Activated T-helper 2 cell treated with anti-CD3 and anti-CD28 coated beads, Interferon-gamma antibody, Interleukin-2, Interleukin-4, amounts not matched to agents 10 μg/mL and 5 μg/mL and 100 μg/mL, durations not matched to agents 14 hours and 24 hours and 36 hours (primary cell): ENCODE measurements at places on chromosomes 6 and 20. TPM values are rescaled to one million over a fixed set of nuclear protein-coding genes. Genes with fewer than 3 reads are reported as not detected.
A peak's percentile ranks its signal among the peaks of the same experiment; 100 is the strongest.

The TGM3 gene
- total RNA-seq: not detected in 2 replicates

The SCP2D1 gene
- not detected in 2 replicates for total RNA-seq

The IL20RA gene
- total RNA-seq: not detected in 2 replicates

The HLA-DQA1 gene
- 5.0 and 6.3 TPM in 2 replicates for total RNA-seq

The SLC32A1 gene
- total RNA-seq: not detected in 2 replicates

The TGM2 gene
- total RNA-seq: not detected in 2 replicates

DNA sequence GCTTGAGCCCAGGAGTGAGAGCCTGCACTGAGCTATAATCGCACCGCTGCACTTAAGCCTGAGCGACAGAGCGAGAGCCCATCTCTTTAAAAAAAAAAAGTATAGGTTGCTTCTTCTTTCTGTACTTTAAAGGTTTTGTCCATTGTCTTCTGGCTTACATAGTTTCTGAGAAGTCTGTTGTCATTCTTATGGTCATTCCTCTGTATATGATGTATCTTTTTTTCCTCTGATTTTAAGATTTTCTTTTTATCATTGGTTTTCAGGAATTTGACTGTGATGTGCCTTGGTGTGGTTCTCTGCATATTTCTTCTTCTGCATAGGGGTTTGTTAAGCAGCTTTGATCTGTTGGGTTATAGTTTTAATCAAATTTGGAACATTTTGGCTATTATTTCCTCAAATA, 29.1 kb downstream of the QRSL1 start:
- H3K4me3 ChIP-seq: no peak overlapping the region
- peaks cover 8% of the 10 kb centered on the region for H3K4me1 ChIP-seq
- H3K27me3 ChIP-seq: no peaks in the 10 kb centered on the region
- no peak overlapping the region for H3K27ac ChIP-seq
- H3K36me3 ChIP-seq: peaks cover 88% of the 10 kb centered on the region
- DNase-seq: no peak

DNA sequence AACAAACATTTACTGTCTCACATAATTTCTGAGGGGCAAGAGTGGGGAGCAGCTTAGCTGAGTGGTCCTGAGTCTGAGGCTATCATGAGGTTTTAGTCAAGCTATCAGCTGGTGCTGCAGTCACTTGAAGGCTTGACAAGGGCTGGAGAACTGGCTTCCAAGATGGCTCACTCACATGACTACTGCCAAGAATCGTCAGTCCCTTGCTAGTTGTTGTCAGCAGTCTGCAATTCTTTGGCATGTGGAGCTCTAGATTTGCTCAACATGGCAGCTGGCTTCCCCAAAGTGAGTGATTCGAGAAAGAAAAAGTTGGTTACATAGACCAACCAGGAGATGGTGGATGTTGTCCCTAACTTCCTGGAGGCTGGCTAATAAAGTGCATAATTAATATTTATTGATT, 2.8 kb upstream of the LRRC1 start:
- H3K36me3 ChIP-seq: no peaks in the 10 kb centered on the region
- H3K4me1 ChIP-seq: peaks cover 22% of the 10 kb centered on the region
- H3K4me3 ChIP-seq: no peak overlapping the region
- no peak for DNase-seq
- H3K27me3 ChIP-seq: peaks cover 48% of the 10 kb centered on the region
- no peak overlapping the region for H3K27ac ChIP-seq

GRCh38 chr20:37571033-37571432, 43.4 kb upstream of the BLCAP start:
- DNase-seq: no peak
- no peaks in the 10 kb centered on the region for H3K4me1 ChIP-seq
- H3K27me3 ChIP-seq: peaks cover 30% of the 10 kb centered on the region

- H3K27me3 ChIP-seq: peaks cover 33% of the 10 kb centered on the region
- H3K27ac ChIP-seq: no peak overlapping the region
- H3K36me3 ChIP-seq: no peaks in the 10 kb centered on the region
- no peak overlapping the region for H3K4me3 ChIP-seq
Observed at GRCh38 chr6:138601128-138601527, 101.8 kb upstream of the NHSL1 start.

DNA sequence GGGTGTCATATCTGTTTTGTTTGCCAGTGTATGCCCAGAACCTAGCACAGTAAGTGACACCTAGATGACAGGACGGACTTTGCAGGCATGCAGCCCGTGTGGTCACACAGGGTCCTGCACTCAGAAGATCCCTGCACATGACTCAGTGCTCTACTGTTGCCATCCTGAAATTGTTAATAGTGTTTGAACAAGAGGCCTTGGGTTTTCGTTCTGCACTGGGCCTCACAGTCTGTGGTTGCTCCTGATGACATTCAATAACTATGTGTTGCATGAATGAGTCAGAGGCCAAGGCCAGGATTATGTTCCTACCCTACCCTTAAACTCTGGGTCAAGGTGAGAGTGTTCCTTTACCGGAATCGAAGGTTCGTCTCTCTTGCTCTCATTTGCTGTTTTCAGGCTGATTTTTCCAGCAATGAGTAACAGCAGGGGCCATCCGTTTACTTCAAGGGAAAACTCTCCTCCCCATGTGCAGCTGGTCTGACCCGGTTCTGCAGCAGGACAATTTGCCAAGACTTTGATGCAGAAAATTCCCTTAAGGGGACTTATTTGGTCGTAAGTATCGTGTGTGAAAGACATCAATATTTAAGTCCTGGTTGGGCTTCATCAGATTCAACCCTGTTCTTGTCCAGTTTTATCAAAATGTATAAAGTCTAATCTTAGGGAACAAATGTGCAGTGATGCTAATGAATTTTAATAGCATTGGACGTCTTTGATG, 13.0 kb upstream of the PFDN4 start:
- no peak overlapping the region for H3K27ac ChIP-seq

GRCh38 chr20:35953387-35954199, 709 bp downstream of the SCAND1 start:
- H3K4me1 ChIP-seq: peaks cover 13% of the 10 kb centered on the region
- H3K36me3 ChIP-seq: peaks cover 22% of the 10 kb centered on the region
- H3K27ac ChIP-seq: peak overlapping the region; percentile 100
- H3K27me3 ChIP-seq: no peaks in the 10 kb centered on the region

GRCh38 chr6:11803591-11803971, 25.0 kb upstream of the ADTRP start:
- no peaks in the 10 kb centered on the region for H3K27me3 ChIP-seq
- H3K36me3 ChIP-seq: no peaks in the 10 kb centered on the region
- DNase-seq: no peak
- H3K4me3 ChIP-seq: no peak overlapping the region

DNA sequence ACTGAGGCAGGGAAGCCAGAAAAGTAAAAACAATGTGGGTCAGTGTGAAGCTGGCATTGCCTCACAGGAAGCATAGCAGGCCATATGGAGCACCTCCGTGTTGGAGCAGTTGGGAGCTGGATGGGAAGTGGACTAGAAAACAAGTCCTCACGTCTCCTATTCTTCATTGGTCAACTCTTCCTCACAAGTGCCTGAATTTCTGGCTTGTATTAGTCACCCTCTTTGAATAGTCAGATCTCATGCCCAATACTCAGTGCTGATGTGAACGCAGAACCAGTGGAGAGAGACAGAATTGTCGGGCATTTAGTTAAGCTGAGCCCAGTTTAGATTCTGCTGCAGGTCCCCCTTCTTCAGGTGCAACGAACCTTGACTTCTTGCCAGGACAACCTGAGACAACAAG, 22.3 kb upstream of the RSPO3 start:
- H3K27ac ChIP-seq: no peak overlapping the region
- no peak for DNase-seq
- H3K4me3 ChIP-seq: no peak overlapping the region

GRCh38 chr6:143429970-143430369, 20.5 kb downstream of the ADAT2 start:
- no peaks in the 10 kb centered on the region for H3K27me3 ChIP-seq
- peaks cover 4% of the 10 kb centered on the region for H3K4me1 ChIP-seq
- DNase-seq: no peak
- H3K4me3 ChIP-seq: no peak overlapping the region
- no peak overlapping the region for H3K27ac ChIP-seq

DNA sequence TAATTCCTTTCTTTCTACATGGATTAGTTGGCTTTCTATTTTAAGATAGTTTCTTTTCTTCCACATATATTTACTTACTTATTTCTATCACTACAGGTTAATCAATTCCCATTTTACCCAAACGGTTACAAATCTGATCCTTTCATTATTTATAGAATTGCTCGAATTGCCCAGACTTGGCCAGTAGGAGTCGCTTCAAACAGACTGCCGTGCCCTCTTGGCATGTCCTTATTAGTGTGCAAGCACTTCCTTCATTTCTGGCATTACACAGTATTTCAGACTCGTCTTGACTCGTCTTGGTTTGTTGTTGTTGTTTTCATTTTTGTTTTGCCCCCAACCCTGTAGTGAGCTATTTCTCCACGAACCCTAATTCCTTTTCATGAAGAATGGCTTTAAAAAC, 74.6 kb downstream of the SAMD3 start:
- no peaks in the 10 kb centered on the region for H3K27me3 ChIP-seq
- H3K36me3 ChIP-seq: peaks cover 42% of the 10 kb centered on the region
- DNase-seq: no peak
- H3K4me1 ChIP-seq: no peaks in the 10 kb centered on the region
- H3K4me3 ChIP-seq: no peak overlapping the region

DNA sequence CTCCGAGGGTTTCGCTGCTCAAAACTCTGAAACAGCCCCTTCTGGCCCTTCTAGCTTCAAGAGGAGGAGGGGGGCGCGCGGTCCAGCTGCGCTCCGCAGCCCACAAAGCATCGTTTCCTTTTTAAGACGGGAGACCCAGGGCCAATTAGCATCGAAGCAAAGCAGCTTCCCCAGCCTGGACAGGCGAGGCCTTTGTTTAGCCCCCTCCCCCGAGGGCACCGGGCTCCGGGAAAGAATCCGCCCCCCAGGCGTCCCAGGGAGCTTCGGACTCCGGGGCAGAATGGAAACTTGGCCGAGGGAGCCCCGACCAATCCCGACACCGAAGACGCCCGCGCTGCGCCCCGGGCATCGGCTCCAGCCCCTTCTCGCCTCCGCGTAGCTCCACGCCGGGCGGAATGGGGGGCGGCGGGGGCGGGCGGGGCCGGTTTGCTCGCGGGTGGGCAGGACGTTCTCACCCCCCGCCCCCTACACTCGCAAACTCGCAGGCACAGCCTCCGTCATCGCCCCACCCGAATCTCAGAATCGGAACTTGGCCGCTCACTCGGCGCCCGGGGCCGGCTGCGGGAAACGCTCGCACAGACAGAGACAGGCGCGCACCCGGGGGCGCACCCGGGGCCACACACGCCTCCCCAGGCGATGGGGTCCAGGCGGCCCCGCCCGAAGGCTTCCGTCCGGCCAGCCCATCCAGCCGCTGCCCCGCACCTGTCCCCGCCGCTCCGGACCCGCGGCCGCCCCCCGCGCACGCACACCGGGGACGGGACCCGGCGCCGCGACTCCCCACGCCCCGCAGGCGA, 628 bp downstream of the NKAIN4 start:
- no peak overlapping the region for H3K4me3 ChIP-seq
- peaks cover 41% of the 10 kb centered on the region for H3K27me3 ChIP-seq
- no peak for DNase-seq
- H3K36me3 ChIP-seq: no peaks in the 10 kb centered on the region

DNA sequence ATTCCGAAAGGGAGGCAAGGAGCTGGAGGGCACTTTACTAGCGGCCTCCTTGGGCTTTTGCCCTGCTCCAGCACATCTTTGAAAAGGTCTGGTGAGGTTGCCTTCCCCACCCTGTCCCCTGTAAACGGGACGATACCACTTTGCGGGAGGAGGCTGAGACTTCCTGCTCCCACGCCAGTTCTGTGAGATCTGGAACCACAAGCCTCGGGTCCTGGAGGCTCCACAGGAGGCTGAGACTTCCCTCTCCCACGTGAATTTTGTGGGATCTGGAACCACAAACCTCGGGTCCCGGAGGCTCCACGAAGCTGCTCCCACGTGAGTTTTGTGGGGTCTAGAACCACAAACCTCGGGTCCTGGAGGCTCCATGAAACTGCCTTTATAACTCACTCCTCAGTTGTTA, 209.3 kb downstream of the DLL1 start:
- no peaks in the 10 kb centered on the region for H3K36me3 ChIP-seq
- no peak for DNase-seq
- peaks cover 13% of the 10 kb centered on the region for H3K27me3 ChIP-seq
- H3K4me1 ChIP-seq: peaks cover 8% of the 10 kb centered on the region

GRCh38 chr20:47785311-47785853, at the start of gene SULF2:
Gene SULF2, minus strand, starts transcription at chr20:47785481. Its CDS starts 28,118 bp downstream, at chr20:47757363.
- H3K27ac ChIP-seq: no peak within 1 kb of the TSS
- peaks cover 62% of the 10 kb centered on the region for H3K27me3 ChIP-seq
- H3K4me3 ChIP-seq: peak within 1 kb of the TSS; percentile 68
- peaks cover 2% of the 10 kb centered on the region for H3K4me1 ChIP-seq
- no peak for DNase-seq

DNA sequence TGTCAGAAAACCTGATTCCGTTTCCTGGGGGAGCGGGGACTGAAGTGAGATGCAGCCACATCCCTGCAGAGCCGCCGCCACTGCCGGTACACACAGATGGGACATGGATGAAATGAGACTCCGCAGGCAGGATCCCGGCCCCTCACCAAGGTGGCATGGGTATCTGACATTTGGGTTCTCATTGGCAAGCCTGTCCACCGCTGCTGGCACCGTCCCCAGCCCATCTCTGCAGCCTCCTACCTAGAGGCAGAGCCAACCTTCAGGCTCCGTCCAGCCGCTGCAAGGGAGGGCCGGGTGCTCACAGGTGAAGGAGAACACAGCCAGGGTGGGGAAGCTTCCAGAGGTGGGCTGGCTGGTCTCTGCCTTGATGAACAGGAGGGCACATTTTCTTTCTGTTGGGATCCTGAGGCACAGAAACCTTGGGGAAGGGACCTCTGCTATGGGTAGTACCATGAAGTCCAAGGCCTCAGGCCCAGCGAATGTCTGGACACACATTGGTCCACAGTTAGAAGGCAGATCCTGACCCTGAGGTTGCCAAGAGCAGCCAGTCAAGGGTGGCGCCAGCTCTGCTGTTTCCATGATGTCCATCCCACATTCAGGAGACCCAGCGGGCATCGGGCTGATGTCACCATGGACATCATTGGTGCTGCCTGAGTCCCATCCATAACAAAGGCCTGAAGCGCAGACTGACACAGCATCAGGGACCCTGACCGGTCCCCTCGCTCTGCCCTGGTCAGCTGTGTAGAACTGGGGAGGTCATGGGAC, 177.4 kb downstream of the TAF4 start:
- H3K27ac ChIP-seq: no peak overlapping the region
- no peak overlapping the region for H3K4me3 ChIP-seq
- H3K27me3 ChIP-seq: no peaks in the 10 kb centered on the region
- no peaks in the 10 kb centered on the region for H3K4me1 ChIP-seq
- H3K36me3 ChIP-seq: no peaks in the 10 kb centered on the region

DNA sequence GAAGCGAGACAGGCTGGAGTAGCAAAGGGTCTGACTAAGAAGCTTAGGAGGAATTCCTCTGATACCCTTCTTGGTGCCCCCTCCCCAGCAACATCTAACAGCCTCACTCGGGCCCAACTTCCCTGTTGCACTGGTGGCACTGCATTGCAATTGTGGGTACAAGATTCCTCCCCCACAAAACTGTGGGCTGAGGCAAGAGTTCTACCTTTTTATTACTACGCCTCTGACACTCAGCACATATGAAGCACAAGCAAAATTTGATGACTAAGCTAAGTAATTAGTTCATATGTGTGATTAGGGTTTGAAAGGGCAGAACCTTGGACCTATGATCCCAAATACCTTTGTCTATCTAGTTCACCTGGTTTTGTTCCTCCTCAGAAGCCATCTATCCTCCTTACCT, 83.5 kb downstream of the ZHX3 start:
- H3K36me3 ChIP-seq: no peaks in the 10 kb centered on the region
- DNase-seq: no peak
- H3K4me1 ChIP-seq: peaks cover 30% of the 10 kb centered on the region
- H3K4me3 ChIP-seq: no peak overlapping the region

GRCh38 chr6:160260367-160260766, 1.7 kb upstream of the SLC22A2 start:
- DNase-seq: no peak
- no peaks in the 10 kb centered on the region for H3K4me1 ChIP-seq
- H3K27me3 ChIP-seq: peaks cover 6% of the 10 kb centered on the region
- H3K4me3 ChIP-seq: no peak overlapping the region
- H3K36me3 ChIP-seq: no peaks in the 10 kb centered on the region
- H3K27ac ChIP-seq: no peak overlapping the region
